ENCODE measurements at places on chromosomes 1 and 21.

GRCh38 chr1:1869469-1869868, 21.4 kb downstream of the GNB1 start:
- DNase-seq, result no peak

DNA sequence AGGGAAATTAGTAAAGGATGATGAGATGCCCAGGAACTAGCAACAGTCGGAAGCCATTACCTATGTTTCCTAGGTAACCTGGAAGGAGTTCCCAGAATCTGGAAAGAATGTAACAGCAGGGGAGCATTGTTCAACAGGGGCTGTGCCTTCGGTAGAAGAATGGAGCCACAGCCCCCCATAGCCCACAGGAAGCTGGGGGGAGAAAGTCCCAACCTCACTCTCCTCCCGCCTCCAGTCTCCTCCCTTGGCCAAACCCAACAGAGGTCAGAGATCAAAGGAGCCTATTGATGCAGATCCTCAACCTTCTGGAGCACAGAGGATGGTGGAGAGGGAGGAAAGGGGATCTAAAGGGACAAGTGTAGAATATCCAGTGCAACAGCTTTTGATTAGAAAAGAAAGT, 131.5 kb upstream of the SLC44A3 start:
- no peak for DNase-seq

- DNase-seq, result no peak
Observed at GRCh38 chr1:227661495-227661894, 73.6 kb downstream of the JMJD4 start.

- no peak for DNase-seq
Observed at GRCh38 chr1:51740652-51741051, 123.8 kb downstream of the OSBPL9 start.

- DNase-seq, result no peak
Observed at GRCh38 chr1:33168556-33169289, 13.1 kb downstream of the TRIM62 start.

GRCh38 chr1:114258074-114258473, 104.4 kb upstream of the SYT6 start:
- no peak for DNase-seq

DNA sequence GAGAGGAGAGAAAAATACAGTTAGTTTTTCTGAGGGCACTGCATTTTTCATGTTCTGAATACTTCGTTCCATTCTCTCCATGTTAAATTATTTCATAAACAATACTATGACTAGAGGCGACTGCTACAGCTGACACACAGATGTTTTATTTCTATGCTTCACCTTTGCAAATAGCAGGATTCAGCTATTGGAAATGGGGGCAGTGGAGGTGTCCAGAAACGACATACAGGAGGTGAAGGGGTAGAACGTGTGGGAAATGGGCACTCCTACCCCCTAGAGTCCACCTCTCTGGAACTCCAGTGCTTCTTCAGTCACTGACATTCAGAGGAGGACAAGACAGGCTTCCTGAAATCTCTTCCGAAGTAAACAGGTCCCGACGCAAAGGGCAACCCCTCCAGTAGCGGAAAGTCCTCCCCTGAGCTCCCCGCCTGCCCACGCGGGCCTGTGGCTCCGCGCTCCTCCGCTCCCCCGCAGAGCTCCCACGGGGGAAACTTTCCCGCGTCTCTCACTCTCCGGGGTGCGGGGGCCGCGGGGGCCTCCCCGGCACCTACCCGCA, 480 bp downstream of the DPYD start:
- peak; percentile 31 for DNase-seq

GRCh38 chr1:153487707-153488106, 27.3 kb upstream of the S100A7 start:
- no peak for DNase-seq

GRCh38 chr1:89822999-89823628, 2.3 kb downstream of the LRRC8D start:
- DNase-seq, result peak; percentile 71

DNA sequence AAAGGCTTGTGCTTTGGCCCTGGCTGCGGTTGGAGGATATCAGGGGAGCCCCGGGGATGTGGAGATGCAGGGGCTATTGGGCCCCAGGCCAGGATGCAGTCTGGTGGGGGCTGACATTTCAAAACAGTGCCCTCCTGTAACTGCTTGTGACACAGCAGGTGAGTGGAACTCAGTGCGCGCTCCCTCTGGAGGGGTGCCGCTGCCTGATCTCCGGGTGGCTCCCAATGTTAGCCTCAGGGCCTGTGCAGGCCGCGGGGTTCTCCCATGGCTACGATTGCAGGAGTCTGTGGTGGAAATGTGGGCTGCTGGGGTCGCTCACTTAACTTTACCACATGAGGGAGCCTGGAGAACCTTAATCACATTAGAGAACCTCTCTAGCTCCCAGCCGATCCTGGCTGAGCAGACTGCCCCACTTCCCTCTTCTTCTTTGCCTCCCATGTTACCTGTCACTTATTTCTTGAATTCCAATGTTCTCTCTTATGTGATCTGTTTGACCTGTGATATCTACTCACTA, 163.2 kb downstream of the FMN2 start:
- no peak for DNase-seq

DNA sequence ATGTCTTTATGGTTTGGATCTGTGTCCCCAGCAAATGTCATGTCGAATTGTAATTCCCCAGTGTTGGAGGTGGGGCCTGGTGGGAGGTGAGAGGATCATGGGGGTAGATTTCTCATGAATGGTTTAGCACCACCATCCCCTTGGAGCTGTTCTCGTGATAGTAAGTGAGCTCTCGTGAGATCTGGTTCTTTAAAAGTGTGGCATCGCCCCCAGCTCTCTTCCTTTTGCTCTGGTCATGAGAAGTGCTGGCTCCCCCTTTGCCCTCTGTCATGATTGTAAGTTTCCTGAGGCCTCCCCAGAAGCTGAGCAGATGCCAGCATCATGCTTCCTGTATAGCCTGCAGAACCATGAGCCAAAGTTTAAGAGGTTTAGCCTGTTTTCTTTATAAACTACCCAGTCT, 11.2 kb upstream of the KCNE2 start:
- no peak for DNase-seq

DNA sequence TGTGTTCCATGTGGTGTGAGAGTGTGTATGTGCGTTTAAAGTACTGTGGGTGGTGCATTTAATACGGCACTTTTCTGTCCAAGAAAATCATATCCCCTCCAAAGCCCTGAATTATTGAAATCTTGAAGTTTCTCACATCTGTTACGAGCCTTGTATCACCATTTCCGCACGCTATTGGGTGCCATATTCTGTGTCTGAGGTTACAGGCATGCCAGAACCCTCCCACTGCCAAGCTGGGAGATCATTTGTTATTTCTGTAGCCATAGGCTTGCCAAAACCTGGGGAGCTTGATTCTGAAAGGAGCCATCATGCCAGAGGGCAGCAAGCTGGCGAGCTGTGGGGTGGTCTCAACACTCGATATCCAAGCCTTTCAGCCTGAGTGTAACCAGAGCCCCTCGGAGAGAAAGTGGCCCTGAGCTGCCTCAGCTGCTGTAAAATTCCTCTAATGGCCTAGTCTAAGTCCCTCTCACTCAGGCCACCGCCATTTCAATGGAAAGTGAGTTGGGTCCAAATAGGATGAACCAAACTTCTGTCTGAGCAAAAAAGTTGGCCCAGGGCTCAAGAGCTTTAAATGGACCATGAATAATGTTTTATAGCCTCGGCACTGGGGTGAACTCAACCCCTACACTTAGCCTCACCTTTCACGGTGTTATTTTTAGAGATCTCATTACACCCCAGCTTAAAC, 298.4 kb upstream of the DUSP10 start:
- no peak for DNase-seq

- DNase-seq, result peak; percentile 8
Observed at GRCh38 chr21:40120940-40121575, 253.8 kb downstream of the PCP4 start.

GRCh38 chr21:37395961-37396360, 29.4 kb downstream of the DYRK1A start:
- DNase-seq, result no peak

- DNase-seq, result peak; percentile 92
Observed at GRCh38 chr1:12618965-12619791, 1.2 kb upstream of the DHRS3 start.

GRCh38 chr1:207862241-207862787, 48.6 kb downstream of the CD34 start:
- peak; percentile 67 for DNase-seq

- no peak for DNase-seq
Observed at GRCh38 chr1:195831789-195832188, 776.5 kb downstream of the KCNT2 start.

- DNase-seq, result no peak
Observed at GRCh38 chr1:84347932-84348555, 46.5 kb downstream of the SAMD13 start.

DNA sequence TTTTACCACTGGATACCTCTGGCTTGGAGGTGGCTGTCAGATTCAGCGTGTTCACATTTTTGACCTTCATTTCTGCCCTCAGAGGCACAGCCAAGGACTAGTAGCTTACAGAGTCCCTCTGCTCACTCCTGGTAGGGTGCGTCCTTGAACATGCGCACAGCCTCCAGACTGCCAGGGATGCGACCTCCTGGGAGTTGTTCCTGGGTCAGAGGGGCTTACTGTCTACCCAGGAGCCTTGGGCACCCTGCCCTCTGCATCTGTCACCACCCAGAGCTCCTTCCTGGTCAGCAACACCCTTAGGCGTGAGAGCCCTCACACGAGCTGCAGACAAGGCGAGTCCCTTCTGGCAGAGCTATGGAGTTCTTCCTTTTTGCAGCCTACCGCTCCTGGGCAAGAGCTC, 1.7 kb downstream of the SLX9 start:
- no peak for DNase-seq

GRCh38 chr1:21930080-21930571, 7.0 kb downstream of the HSPG2 start:
- no peak for DNase-seq

- DNase-seq, result peak; percentile 41
Observed at GRCh38 chr1:235503403-235504121, 690 bp downstream of the B3GALNT2 start.

DNA sequence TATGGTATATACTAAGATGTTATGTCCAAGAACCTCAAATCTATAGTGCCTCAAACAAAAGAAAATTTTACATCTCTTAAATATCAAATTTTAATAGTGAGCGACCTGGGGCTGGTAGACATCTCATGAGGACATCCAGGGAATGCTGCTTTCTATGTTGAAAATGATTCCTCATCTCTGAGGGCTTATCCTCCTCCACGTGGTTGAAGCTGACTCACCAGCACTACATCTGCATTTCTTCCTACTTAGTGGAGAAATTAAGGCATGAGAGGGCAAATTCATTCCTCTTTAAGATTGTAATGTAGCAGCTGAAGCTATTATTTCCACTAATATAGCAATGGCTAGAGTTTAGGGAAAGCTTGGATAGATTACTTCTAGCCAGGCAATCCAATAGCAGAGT, 529.5 kb downstream of the COL11A1 start:
- DNase-seq, result no peak

DNA sequence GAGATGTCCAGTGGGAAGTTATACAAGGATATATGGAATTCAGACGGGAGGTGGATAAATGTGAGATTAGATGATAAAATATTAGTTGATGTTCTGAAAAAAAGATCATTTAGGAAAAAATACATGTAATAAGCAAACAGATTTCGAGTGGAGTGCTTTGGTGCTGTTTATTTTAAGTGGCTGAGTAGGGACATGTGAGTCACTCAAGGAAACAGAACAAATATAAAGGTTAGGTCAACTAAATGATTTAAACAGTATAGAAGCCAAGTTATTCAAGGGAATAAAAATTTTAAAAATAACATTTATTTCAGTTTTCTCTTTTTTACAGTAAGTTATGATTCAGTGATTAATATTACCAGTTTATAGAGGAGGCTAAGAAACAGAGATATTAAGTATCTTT, 1046.7 kb upstream of the B3GALT2 start:
- DNase-seq, result no peak

- DNase-seq, result peak; percentile 19
Observed at GRCh38 chr1:199780948-199781670, 246.4 kb upstream of the NR5A2 start.

- DNase-seq, result peak; percentile 72
Observed at GRCh38 chr1:208089761-208090370, 154.3 kb downstream of the PLXNA2 start.

- DNase-seq, result no peak
Observed at GRCh38 chr1:91703095-91703494, 182.9 kb downstream of the TGFBR3 start.

DNA sequence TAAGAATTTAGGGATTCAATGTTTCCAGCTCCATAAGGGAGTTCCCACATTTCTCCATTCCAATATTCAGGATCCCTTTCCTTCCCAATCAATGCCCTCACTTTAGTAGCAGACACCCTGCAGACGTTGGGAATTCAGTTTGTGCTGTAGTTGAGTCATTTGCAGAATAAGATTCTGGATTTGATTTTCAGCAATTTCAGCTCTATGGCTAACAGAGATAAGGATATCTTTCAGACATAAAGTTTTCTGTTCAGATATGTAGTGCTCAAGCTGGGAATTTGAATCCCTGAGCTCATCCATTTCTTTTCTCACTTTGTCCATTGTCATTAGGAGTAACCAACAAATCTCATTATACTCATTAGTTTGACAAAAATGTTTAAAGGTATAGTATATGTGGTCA, 13.1 kb downstream of the MPZL1 start:
- no peak for DNase-seq

- no peak for DNase-seq
Observed at GRCh38 chr1:169108223-169108622, 1.7 kb downstream of the ATP1B1 start.

GRCh38 chr1:99943223-99943794, 26.5 kb upstream of the SLC35A3 start:
- peak; percentile 97 for DNase-seq

GRCh38 chr1:41876576-41877445, 41.9 kb downstream of the HIVEP3 start:
- DNase-seq, result peak; percentile 62

- DNase-seq, result no peak
Observed at GRCh38 chr1:219371471-219371870, 197.8 kb downstream of the LYPLAL1 start.

DNA sequence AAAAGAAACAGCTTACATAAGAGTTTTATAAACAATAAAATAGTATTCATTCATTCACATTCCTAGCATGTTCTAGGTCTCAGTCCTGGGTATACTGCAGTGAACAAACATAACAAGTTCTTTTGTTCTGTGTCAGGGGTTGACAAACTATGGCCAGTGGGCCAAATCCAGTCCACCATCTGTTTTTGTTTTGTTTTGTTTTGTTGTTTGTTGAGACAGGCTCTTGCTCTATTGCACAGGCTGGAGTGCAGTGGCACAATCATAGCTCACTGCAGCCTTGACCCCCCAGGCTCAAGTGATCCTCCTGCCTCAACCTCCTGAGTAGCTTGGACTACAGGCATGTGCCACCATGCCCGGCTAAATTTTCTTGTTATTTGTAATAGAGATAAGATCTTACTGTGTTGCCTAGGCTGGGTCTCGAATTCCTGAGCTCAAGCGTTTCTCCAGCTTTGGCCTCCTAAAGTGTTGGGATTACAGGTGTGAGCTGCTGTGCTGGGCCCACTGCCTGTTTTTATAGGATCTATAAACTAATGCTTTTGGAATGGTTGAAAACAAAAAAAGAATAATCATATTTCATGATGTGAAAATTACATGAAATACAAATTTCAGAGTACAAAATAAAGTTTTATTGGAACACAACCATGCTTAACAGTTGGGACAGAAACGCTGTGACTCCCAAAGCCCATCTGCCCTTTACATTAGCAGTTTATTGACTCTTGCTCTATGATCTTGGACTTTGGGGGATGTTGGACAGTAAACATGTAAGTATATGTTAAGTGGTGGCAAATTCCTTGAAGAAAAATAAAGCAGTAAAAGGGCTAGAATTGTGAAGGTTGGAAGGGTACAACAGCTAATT, 17.9 kb downstream of the CAPZA1 start:
- DNase-seq, result peak; percentile 86

- no peak for DNase-seq
Observed at GRCh38 chr1:111199329-111199728, 1.1 kb downstream of the DENND2D start.

- DNase-seq, result no peak
Observed at GRCh38 chr1:246066573-246066972, 440.5 kb downstream of the SMYD3 start.
